ENCODE measurements at places on chromosomes 6 and 20. TPM values are rescaled to one million over a fixed set of nuclear protein-coding genes. Genes with fewer than 3 reads are reported as not detected.

GRCh38 chr20:46194409-46194808 is 76.3 kb downstream of the CD40 start:
- DNase-seq: no peak

GRCh38 chr6:129895692-129896091 is 34.6 kb upstream of the TMEM244 start:
- no peak for DNase-seq

GRCh38 chr6:161192636-161193411 is 81.0 kb downstream of the AGPAT4 start:
- no peak for DNase-seq

- peak; percentile 93 for DNase-seq
Measured at GRCh38 chr6:25193460-25194171, 85.6 kb upstream of the CARMIL1 start.

DNA sequence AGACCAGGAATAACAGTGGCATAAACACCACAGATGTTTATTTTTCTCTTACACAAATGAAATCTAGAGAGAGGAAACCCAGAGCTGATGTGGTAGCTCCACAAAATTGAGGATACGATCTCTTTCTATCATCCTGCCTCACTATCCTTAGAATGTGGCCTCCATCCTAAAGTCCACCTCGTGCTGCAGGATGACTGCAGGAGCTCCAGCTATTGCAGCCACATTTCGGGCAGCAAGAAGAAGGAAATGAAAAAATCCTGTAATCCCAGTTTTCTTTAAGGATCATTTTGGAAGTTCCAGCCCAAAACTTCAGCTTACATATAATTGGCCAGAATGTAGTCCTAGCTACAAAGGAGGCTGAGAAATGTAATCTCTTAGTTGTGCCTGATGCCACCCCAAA is 41.2 kb upstream of the ARFGEF2 start:
- DNase-seq: no peak

GRCh38 chr6:166955121-166955864 is 1.1 kb downstream of the RNASET2 start:
- DNase-seq: no peak

GRCh38 chr6:166598441-166599138 is 12.1 kb upstream of the RAMACL start:
- DNase-seq: peak; percentile 75

DNA sequence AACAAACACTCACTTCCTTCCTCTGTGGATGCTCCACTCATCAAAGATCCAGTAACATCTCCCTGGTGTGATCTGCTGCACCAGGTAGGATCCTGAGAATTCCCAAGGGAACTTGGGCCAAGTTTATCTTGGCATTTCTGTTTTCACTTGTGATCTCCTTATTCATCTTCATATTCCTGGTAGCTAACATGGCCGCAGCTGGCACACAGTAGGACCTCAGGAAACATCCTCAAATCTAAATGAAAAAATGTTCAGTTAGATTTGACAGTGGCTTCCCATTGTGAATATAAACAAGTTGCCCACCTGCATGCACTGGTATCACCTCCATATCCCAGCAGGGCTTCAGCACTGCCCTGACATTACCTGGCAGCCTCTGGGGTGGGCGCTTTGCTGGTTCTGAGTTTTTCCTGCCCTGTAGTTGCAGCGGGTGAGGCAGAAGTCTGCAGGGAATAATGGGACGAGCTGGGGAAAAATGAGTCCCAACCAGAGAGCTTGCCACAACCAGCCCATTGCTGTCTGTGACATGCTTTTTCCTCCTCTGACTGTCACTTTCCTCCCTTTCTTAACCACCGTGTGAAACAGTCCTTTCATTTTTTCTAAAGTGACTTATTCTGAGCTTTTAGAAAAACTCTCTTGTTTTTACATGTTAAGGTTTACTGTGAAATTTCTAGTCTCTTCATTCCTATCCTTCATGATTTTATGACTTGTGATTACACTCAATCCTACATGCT is 9.4 kb upstream of the DSTN start:
- no peak for DNase-seq

- peak; percentile 44 for DNase-seq
Measured at GRCh38 chr20:45934046-45934585, 367 bp upstream of the PCIF1 start.

- DNase-seq: peak; percentile 81
Measured at GRCh38 chr20:41316602-41317545, 657 bp downstream of the ZHX3 start.

- no peak for DNase-seq
Measured at GRCh38 chr20:45345104-45345936, 2.9 kb downstream of the SDC4 start.

DNA sequence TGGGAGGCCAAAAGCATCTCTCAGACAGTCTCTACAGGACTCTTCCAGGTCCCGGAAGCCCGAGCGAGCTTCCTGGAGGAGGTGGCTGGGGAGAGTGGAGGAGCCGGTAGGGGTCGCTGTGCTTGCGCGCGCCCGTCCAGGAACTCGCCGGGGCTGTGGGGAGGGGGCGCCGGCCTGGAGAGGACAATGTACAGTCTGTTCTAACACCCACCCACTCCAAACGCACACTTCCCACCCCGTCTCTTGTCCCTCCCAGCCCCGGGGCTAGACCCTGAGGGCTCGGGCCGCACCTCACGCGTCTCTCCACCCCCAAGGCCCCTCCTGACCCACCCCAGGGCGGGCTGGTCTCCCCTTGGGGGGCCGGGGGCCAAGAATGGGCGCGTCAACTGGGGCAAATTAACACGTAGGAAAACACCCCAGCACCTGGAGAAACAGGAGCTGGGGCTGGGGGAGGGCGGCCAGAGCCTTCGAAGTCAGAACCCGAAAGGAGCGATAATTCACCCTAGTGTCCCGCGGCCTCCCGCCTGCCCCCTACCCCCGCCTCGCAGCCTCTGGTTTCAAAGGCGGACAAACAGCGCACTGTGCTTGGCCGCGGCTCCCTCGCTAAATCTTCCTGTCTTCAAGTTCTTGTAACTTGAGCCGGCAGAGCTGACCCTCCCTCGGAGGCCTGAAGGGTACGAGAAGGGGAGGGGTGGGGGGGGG is 103.2 kb upstream of the FOXP4 start:
- DNase-seq: peak; percentile 56

- no peak for DNase-seq
Measured at GRCh38 chr20:7399575-7399974, 540.7 kb downstream of the HAO1 start.

DNA sequence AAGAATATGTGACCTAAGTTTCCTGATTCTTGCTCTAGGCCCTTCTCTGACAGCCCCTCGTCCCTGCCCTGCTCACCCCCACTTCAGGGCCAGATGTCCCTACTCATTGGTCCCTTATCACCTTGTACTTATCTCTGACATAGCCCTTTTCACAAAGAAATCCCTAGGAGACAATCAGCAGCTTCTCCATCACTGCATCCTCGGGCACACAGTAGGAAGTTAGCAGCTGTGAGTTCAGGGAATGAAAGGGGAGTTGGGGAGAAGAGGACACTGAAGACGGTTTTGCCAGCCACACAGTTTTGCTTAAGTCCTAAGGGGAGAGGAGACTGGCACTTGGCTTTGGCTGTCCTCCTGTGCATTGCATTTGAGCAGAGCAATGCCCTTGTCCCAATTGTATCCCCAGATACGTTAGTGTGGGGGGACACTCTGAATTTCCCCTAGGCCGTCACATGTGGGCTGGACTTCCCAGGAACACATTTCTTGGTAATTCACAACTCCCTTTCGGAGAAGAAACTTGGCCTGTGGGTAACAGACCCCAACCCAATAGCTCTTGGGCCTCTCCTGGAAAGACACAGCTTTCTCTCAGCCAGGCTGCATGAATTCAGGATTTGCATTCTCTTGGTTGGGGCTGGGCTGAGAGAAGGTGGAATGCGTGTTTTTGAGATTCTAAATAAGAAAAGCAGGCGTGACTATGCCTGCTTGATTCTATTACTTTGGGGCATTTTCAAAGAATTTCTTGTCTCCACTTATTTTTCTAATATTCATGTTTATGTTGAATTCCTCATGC is 177.6 kb downstream of the UST start:
- DNase-seq: no peak

DNA sequence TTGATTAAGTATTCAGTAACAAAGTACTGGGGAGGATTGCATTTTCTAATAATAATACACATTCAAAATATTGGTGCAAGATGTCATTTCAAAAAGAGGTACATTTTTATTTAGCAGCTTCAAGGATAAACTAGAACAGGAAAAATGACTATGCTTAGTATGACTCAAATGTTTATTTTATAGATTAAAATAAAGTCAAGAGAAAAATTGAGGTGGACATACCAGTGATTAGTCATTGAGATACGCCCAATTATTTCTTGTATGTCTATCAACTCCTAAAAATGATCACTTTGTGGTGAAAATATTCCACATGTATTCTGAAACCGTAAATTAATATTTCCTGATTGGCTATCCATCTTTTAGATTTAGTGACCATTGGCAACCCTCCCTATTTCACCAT is 96.7 kb downstream of the PHF3 start:
- no peak for DNase-seq

DNA sequence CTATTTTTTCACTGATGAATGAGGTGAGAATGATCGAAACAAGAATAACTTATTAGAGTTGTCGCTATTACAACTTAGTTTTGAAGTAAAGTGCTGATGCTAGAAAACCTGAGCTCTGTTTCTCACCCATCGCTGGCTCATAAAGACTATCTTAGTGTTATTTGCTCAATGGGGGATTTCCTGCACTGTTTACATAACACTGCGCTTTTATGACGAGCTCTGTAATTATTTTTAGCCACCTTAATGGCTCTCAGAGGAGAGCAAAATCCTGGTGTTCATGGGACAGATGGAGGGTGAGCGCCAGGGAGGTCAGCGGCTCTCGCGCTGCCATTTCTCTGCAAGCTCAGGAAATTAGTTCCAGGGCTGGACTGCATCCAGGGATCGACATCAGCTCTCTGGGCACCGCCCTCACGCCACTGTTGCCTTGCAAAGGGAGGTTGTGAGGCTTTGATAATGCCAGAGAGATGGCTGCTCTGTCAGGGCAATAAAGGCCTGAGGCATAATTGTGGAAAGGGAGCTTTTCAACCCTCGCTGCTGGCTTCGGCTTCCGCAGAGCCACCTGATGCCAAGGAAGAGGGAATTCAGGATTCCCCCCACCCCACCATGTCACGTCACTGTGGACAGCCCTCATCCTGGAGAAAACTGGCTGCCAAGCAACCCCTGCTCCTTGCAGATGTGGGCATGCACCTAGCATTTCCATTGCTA is 72.0 kb downstream of the DACT2 start:
- DNase-seq: peak; percentile 28

DNA sequence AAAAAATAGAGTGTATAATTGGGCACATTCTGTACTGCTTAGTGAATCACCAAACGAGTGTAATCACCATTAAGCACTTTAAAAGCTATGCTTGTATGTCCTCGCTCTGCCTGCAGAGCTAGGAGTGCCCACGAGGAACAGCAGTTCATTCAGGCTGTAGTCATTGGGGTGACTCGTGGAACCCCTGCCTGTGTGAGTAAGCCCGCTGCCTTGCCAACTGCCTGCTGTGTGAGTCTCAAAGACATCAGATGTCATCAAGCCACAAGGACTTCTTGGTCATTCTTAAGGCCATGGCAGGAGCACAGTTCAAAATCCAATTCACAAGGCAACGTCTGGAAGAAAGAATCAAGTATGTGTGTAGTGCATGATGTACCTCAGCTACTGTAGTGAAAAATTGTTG is 60.4 kb downstream of the FOXO3 start:
- peak; percentile 78 for DNase-seq

GRCh38 chr6:341914-342831 is 49.4 kb upstream of the IRF4 start:
- DNase-seq: no peak

ESR1 gene
- total RNA-seq: not detected

CNR1 gene
- 1.0 TPM for total RNA-seq

BTN2A1 gene
- 11.1 TPM for total RNA-seq

HLA-DPA1 gene
- total RNA-seq: 13.8 TPM

GPX5 gene
- not detected for total RNA-seq

BCAS1 gene
- not detected for total RNA-seq

CUTA gene
- total RNA-seq: 223 TPM

LRRC1 gene
- total RNA-seq: 13.1 TPM

LGSN gene
- total RNA-seq: not detected

OR12D2 gene
- total RNA-seq: not detected
